ENCODE measurements at places on chromosomes 2 and 18.

DNA sequence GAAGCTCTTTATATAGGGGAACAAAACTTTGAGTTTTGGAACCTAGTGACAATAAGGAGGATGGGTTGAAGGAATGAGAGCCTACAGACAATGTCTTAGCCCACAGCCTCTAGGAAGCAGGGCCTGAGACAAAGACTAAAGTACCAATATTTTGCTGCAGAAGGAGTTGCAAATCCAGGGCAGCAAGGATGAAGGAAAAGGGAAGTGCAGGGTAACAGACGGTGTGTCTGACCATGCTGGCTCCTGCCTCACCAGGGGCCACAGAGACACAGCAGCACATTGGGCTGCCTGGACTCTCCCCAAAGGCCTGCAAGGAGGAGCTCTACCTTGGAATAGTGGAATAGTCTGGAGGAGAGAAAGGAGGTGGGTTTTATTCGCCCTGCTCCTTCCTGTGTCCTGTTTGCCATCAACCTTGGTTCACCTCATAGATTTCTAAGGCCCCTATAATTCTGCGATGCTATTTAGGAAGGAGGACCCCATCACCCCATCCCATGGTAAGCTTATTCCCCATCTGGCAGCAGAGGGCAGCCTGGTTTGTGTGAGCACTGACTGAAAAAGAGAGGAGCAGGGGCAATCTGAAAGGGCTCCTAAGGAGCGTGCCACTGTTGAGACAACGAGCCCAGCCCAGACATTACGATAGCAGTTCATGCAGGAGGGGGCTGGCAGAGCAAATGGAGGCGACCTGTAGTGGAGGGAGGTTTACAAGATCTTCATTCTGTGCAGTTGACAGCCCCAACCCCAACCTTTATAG is 143.4 kb downstream of the MGAT5 start:
- no peak for DNase-seq

DNA sequence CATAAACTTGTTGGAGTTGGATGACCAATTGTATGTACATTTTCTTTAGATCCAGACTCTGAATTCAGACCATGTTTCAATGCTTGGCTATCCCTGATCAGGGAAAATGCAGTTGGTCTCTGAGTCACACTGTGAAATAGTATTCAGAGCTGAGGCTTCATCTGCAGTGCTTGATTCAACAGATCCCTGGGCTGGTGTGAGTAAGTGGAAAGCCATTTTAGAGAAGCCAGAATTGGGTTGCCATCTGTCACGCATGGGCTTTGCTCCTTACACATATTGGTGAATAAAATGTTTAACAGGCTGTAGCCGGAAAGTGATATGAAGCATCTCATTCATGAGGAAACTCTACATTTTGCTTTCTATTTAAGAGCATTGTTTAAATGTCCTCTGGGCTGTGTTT is 50.0 kb upstream of the ACYP2 start:
- no peak for DNase-seq

- DNase-seq = no peak
Measured at GRCh38 chr2:176103742-176104315, 3.3 kb upstream of the HOXD11 start.

GRCh38 chr2:196849895-196850294 is 40.7 kb upstream of the C2orf66 start:
- no peak for DNase-seq

DNA sequence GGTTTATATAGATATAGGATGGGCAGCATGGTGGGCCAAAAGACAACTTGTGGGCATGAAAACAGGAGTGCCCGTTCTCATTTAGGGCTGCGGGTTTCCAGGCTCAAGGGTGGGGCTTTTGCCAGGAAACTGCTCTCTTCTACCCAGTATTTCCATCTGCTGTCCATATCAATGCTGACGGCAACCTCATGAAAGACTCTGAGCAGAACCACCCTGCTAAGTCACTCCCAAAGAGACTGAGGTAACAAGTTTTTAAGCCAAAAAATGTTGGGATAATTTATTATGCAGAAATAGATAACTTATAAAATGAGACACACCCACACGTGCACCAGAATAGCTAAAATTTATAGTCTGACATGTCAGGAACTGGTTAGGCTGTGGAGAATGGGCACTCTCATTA is 36.1 kb upstream of the MPPE1 start:
- DNase-seq = no peak

DNA sequence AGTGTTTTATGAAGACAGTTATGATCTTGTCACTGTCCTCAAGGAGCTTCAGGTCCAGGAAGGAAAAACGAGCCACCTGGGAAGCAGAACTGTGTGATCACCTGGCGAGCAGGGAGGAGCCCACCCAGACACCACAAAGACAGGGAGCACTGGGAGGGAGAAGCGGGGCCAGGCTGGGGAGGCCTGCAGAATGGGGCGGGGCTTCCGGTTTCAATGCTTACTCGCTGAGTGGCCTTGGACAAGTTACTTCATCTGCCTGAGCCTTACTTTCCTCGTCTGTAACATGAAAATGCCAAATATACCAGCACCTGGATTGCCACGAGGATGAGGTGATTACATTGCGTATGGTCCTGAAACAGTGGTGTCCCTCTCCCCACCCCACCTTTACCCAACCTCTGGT is 227.5 kb downstream of the ANKRD30B start:
- no peak for DNase-seq

DNA sequence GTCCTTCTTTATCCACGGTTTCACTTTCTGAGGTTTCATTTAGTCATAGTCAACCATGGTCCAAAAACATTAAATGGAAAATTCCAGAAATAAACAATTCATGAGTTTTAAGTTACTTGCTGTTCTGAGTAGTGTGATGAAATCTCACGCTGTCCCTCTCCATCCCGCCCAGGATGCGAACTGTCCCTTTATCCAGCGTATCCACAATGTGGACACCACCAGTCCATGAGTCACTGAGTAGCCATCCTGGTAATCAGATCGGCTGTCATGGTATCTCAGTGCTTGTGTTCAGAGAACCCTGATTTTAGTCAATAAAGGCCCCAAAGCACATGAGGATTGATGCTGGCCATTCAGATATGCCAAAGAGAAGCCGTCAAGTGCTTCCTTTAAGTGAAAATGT is 3.7 kb downstream of the SP140L start:
- DNase-seq = no peak

- DNase-seq = no peak
Measured at GRCh38 chr2:41872646-41873045, 175.2 kb upstream of the PKDCC start.

DNA sequence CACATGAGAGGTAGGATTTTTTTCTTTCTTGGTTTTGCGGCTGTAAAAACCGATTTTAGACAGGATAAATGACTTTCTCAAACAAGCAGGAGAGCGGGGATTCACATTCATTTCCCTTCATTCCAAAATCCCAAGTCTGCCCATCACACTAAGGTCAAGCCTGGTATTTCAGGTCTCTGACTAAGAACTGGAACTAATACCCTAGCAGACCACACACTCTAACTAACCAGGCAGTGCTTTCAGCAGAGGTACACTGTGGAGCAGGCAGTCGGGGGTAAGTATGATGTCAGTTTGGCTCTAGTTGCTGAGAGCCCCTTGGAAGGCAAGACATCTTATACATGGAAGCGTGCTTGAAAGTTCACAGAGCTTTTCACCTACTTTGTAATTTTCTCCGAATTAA is 128.1 kb upstream of the LHCGR start:
- DNase-seq = no peak

DNA sequence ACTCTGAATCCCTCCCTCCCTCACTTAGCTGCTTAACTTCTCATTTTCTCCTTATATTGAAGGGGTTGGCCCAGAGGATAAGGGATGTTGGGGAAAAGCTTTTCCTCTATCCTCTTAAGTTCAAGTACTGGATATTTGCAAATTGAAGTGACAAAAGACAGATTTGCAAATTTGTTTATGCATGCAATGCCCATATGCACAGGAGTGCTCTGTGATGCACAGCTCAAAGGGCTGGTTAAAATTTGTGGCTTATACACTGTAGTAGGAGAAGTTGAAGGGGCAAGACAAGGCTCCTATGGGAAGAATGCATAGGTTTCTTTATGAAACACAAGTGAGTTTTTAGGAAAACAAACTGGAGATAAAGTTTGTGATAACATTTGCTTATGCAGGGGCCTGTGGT is 8.4 kb upstream of the MSH6 start:
- no peak for DNase-seq

DNA sequence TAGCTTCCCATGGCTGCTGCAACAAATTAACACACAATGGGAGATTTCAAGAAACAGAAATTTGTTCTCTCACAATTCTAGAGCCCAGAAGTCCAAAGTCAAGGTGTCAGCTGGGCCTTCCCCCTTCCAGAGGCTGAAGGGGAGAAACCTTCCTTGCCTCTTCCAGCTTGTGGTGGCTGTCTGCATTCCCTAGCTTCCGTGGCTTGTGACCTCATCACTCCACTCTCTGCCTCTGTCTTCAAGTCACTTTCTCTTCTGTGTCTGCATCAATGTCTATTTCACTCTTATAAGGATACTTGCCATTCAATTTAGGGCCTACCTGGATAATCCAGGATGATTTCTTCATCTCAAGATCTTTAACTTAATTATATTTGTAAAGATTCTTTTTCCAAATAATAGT is 16.8 kb upstream of the SRBD1 start:
- DNase-seq = no peak

- DNase-seq = no peak
Measured at GRCh38 chr2:100977511-100977910, 24.6 kb upstream of the RPL31 start.

DNA sequence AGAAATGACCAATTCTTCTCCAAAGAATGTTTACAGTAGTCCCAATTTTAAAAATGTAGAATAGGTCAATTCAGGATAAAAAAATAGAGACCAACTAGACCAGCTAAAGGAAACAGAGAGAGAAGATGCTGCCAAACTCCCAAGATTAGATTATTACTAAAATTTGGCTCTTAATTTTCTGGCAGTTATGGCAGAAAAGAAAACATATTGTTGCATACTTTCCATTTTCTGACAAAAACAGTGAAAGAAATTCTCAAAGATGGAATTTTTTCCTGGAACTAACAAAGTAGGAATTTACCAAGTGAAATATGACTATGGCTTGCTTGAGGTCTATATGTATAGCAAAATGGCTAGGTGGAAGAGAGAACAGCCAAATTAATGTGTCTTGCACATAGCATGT is 138.3 kb upstream of the STK17B start:
- DNase-seq = no peak

- DNase-seq = no peak
Measured at GRCh38 chr2:177056481-177056929, 156.1 kb upstream of the HNRNPA3 start.

- no peak for DNase-seq
Measured at GRCh38 chr2:109384308-109385271, 229.2 kb downstream of the SEPTIN10 start.

DNA sequence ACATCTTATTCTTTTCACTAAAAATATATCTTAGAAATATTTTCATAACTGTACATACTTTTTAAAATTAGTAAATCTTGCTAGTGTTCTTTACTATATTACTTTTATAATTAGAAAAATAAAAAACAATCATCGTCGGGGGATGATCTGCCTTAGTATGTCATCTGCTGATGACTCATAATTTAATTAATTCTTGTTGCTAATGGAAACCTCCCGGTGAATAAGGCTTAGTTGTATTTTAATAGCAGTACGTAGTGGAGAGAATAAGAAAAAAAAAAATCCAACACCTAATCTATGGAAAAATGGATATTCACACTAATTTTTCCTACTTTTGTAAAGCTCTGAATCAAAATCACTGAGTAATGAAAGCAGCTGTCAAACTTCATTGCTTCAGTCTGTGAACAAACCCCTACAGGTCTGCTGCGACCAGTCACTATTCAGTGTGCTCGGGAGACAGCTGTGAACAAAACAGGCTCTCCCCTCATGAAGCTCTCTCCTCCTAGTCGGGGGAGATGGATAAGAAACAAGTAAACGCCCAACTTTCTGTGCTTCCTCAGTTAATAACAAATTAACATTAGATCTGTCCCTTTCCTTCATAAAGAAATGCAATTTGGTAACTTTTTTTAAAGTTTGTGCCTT is 97.4 kb upstream of the UPP2 start:
- no peak for DNase-seq

DNA sequence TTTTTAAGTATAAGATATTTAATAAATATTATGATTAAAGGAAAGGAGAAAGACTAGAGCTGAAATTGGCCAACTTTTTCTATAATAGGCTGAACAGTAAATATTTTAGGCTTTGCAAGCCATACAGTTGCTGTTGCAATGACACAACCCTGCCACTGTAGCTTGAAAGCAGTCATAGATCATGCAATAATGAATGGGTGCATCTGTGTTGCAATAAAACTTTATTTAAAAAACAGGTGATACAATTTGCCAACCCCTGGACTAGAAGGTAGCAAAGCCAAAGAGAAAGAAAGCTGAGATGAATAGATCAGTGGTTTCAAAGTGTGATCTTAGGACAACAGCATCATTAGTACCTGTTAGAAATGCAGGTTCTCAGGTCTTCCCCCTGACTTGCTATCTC is 219.1 kb downstream of the SETBP1 start:
- DNase-seq = no peak

DNA sequence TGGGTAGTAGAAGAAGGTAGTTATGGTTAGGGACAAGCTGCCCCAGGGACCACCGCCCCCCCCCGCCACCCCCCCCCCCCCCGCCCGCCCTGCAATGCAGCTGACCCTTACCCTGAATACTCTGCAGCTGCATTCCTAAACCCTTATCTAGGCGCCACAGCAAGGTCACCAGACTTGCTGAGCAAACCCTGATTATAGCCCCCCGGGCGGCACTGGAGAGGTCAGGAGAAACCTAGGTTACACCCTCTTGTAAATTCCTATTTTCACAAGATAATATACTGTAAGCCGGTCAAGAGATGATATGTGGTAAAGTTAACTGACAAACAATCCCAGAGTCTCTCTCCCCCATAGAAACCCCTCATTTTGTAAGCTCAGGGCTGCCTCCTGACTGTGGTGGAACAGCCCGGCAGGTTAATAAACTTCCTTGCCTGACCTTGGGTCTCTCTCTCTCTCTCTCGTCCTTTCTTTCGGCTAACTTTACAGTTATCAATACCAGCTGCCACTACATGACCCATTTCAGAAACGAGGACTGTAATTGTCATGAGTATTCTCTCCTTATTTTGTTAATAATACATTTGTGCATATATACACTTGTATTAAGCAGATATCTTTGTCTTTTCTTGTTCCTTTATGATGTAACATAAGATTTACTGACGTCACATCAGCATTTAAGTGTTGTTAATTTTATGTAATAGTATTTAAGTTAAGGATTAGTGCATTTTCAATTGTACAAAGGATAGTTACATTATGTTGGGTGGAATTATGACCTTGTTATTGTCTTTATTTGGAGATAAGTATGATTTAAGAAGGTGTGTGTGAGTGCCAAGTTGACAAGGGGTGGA is 22.8 kb upstream of the SMAD4 start:
- no peak for DNase-seq

- DNase-seq = no peak
Measured at GRCh38 chr2:201419057-201419635, 32.1 kb downstream of the TRAK2 start.

- no peak for DNase-seq
Measured at GRCh38 chr2:45919160-45919650, 267.7 kb downstream of the PRKCE start.

- no peak for DNase-seq
Measured at GRCh38 chr2:147595200-147595599, 249.6 kb upstream of the ACVR2A start.

GRCh38 chr2:54651291-54651690 is 72.2 kb upstream of the EML6 start:
- DNase-seq = no peak

- DNase-seq = no peak
Measured at GRCh38 chr2:112728378-112729175, 7.8 kb downstream of the NT5DC4 start.

GRCh38 chr2:72126186-72127100 is 21.2 kb downstream of the CYP26B1 start:
- no peak for DNase-seq

- DNase-seq = peak; percentile 66
Measured at GRCh38 chr2:27308359-27308881, at the start of gene UCN. UCN (minus strand) TSS chr2:27308445; CDS start chr2:27307895, 550 bp downstream.

Measured in right kidney (tissue), 9 donors.